Hepatocyte (in vitro differentiated cells): ENCODE measurements at places on chromosomes 6 and 20. TPM values are rescaled to one million over a fixed set of nuclear protein-coding genes. Genes with fewer than 3 reads are reported as not detected.

TNFRSF6B gene
- total RNA-seq, result 0.97 and 3.3 TPM in 2 replicates

- no peaks in the 10 kb centered on the region for H3K4me1 ChIP-seq
- no peak overlapping the region for H3K27ac ChIP-seq
- no peak overlapping the region for H3K4me3 ChIP-seq
- H3K36me3 ChIP-seq, result no peaks in the 10 kb centered on the region
- H3K27me3 ChIP-seq, result peaks cover 34% of the 10 kb centered on the region
- DNase-seq, result no peak
Observed at GRCh38 chr6:382883-383810, 8.4 kb upstream of the IRF4 start.

DNA sequence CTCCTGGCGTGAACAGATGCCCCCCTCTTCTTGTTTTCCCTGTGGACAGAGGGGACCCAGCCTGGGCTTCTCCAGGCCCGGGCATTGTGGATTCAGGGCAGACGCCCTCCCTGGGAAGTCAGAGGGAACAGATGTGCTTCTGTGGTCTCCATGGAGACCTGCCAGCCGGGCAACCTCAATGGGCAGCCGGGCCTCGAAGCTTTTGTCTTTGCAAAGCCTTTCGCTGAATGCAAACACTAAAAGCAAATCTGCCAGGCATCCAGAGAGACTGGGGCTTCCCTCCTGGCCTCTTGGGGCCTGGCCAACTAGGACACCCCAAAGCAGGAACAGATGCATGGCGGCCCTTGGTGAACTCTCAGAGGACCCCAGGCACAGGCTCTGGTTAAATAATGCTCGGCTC lies 370.0 kb upstream of the SULF2 start:
- no peak overlapping the region for H3K27ac ChIP-seq
- no peak for DNase-seq
- H3K36me3 ChIP-seq, result no peaks in the 10 kb centered on the region
- no peak overlapping the region for H3K4me3 ChIP-seq

GRCh38 chr6:157410045-157410444 lies 29.1 kb downstream of the ZDHHC14 start:
- DNase-seq, result no peak
- H3K4me3 ChIP-seq, result no peak overlapping the region
- H3K4me1 ChIP-seq, result no peaks in the 10 kb centered on the region
- H3K27ac ChIP-seq, result no peak overlapping the region

- H3K4me3 ChIP-seq, result no peak overlapping the region
- H3K4me1 ChIP-seq, result peaks cover 23% of the 10 kb centered on the region
- no peak for DNase-seq
- no peaks in the 10 kb centered on the region for H3K36me3 ChIP-seq
Observed at GRCh38 chr6:16800341-16800740, 39.1 kb upstream of the ATXN1 start.

LGSN gene
- 4.1 and 6.1 TPM in 2 replicates for total RNA-seq

DUSP15 gene
- 23.0 and 23.5 TPM in 2 replicates for total RNA-seq
